ENCODE measurements at places on chromosomes 4 and X. TPM values are rescaled to one million over a fixed set of nuclear protein-coding genes. Genes with fewer than 3 reads are reported as not detected.

- DNase-seq = no peak
These were observed 198.5 kb upstream of the FAM241A start for GRCh38 chr4:111946800-111947199.

- no peak for DNase-seq
These were observed 3.3 kb downstream of the RELL1 start for GRCh38 chr4:37682701-37683401.

ZMAT1 gene
- 5.7 TPM for total RNA-seq

CD40LG gene
- 0.24 TPM for total RNA-seq

CFP gene
- 7.7 TPM for total RNA-seq

BANK1 gene
- 0.78 TPM for total RNA-seq

Measured in right cardiac atrium (tissue), 5 donors.